ENCODE measurements at places on chromosomes 7 and 10.

DNA sequence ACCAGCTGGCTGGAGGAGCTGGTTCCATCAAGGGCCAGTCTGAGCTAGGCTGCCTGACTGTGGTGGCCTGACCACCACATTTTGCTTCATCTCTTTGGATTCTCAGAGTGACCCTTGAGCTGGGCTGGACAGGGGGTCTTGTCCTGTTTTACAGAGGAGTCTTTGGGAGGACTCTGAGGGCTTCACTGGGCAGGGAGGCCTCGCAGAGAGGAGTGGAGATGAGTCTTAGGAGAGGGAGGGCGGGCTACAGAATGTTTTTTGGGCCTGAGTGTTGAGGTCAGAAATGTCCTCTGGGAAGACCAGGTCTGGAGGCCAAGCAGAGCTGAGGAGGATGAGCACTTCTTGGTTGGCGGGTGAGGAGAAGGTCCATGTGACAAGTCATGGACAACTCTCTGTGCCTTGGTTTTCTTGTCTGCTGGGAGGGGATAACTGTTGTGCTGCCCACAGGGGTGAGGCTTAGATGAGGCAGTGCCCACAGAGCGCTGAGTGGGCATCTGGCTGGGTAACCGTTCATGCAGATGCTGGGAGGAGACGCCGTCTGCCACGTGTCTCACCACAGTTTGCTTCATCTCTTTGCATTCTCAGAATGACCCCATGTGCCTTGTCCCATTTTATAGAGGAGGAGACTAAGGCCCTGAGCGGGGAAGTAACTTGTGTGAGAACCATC, 9.4 kb downstream of the TSPAN15 start:
- no peak for DNase-seq

DNA sequence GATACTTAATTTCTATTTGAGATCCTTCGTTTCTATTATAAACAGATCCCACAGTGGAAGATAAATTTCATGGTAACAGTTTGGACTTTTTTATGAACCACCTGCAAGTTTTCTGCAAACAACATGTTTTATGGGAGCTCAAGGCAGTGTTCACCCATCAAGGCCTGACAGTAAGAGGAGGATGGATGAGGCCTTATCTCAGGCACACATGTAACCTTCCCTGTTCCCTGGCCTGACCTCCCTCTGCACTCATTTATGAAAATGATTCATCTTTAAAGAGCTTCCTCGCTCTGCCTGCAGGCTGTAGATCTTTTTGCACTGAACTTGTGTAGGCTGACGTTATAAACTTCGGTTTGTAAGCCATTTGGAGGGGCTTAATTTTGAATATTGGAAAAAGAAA, 500.1 kb downstream of the GATA3 start:
- DNase-seq = no peak

DNA sequence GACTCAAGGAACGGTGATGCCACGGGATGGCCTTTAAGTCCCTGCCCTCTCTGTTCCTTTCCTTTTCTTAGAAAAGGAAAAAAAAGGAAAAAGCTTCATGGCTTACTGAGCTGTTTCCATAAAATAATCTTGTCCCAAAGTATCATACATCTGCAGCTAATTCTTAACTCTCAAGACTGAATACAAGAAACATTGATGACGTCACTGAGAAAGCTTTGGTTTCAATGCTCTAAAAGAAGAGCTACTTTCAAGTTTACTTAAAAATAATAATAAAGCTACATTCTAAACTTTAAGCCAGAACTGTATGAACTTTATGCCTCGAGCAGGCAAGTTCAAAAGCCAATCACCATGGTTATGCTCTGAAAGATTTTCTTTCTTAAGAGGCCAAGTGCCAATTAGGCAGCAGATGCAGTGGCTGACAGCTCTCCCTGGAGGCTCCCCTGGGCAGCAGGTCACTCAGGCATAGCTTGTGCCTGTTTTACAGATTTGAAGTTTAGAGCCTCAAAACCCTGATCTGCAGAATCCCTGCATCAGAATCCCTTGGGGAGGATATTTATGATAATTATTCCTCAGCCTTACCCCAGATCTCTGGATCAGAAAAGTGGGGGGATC, 165.0 kb downstream of the CHN2 start:
- no peak for DNase-seq

- DNase-seq = no peak
Observed at GRCh38 chr7:79982141-79982770, 152.4 kb upstream of the GNAI1 start.

- DNase-seq = no peak
Observed at GRCh38 chr7:66452165-66452564, 176.5 kb upstream of the KCTD7 start.

- no peak for DNase-seq
Observed at GRCh38 chr7:80942261-80943041, 23.6 kb upstream of the SEMA3C start.

Data from GM12864 (cell line).